ENCODE measurements at places on chromosomes 3 and 15. TPM values are rescaled to one million over a fixed set of nuclear protein-coding genes. Genes with fewer than 3 reads are reported as not detected.

CHRD gene
- 5.2 TPM for total RNA-seq

DNA sequence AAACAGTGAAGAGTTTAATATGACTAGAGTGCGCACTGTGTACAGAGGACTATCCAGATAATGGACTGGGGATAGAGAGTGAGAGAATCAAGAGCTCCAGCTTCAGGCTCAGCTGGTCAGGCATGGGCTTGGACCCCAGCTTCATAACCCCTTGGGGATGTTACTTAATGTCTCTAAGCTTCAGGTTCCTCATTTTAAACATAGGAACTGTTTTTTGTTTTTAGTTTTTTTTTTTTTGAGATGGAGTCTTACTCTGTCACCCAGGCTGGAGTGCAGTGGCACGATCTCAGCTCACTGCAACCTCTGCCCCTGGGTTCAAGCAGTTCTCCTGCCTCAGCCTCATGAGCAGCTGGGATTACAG, 9.9 kb upstream of the BRPF1 start:
- no peak overlapping the region for H3K4me3 ChIP-seq
- H3K27ac ChIP-seq, result no peak overlapping the region
- no peaks in the 10 kb centered on the region for H3K36me3 ChIP-seq
- no peaks in the 10 kb centered on the region for H3K4me1 ChIP-seq
- H3K27me3 ChIP-seq, result no peaks in the 10 kb centered on the region

WDR72 gene
- total RNA-seq, result not detected

GRCh38 chr3:193826159-193826795, 233.3 kb downstream of the OPA1 start:
- H3K4me3 ChIP-seq, result no peak overlapping the region
- H3K27me3 ChIP-seq, result no peaks in the 10 kb centered on the region
- DNase-seq, result peak; percentile 65
- no peak overlapping the region for H3K27ac ChIP-seq

GRCh38 chr3:140386357-140387100, 291.3 kb upstream of the TRIM42 start:
- no peak overlapping the region for H3K27ac ChIP-seq
- no peak for DNase-seq
- no peaks in the 10 kb centered on the region for H3K36me3 ChIP-seq
- no peaks in the 10 kb centered on the region for H3K4me1 ChIP-seq

DNA sequence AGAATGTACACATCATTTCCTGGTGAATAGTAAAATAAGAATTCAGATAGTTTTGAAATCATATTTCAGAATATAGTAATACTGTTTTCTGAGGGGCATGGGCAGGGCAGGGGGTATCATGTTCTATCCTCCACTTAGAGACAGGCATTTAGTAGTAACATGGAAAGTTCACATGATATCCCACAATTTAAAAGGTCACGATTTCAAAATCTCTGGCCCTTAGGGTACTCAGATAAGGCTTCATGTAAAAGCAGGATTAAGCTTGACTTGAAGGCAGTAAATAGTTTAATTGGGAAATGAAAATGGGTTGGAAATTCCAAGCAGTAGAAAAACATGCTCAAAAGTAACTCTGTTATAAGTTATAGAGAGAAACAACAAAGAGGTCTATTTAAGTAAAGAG, 353.2 kb upstream of the AGTR1 start:
- H3K4me1 ChIP-seq, result no peaks in the 10 kb centered on the region
- no peaks in the 10 kb centered on the region for H3K36me3 ChIP-seq
- DNase-seq, result no peak
- no peak overlapping the region for H3K4me3 ChIP-seq
- H3K27me3 ChIP-seq, result no peaks in the 10 kb centered on the region

- no peak overlapping the region for H3K4me3 ChIP-seq
- H3K36me3 ChIP-seq, result no peaks in the 10 kb centered on the region
- no peak for DNase-seq
- no peak overlapping the region for H3K27ac ChIP-seq
- no peaks in the 10 kb centered on the region for H3K4me1 ChIP-seq
- no peaks in the 10 kb centered on the region for H3K27me3 ChIP-seq
These were observed 127.6 kb upstream of the LPP start for GRCh38 chr3:188026191-188026968.

DNA sequence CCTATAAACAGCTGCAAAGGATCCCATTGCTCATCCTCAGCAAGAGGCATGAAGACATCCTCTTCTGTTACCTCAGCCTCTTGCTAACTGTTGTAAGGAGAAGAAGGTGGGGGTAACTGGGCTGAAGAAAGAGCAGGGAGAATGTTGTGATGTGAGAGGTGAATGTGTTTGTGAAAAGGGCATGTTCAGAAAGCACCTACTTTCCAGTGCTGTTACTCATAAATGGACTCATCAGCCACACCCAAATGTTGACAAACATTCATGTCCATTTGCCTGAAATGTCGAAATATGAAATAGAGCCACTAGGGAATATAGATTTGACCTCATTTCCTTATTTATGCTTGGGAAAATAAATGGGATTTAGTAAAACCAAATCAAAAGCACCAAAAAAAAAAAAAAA, 12.6 kb downstream of the SLC24A1 start:
- no peak overlapping the region for H3K27ac ChIP-seq
- H3K36me3 ChIP-seq, result no peaks in the 10 kb centered on the region
- H3K27me3 ChIP-seq, result no peaks in the 10 kb centered on the region
- DNase-seq, result no peak
- H3K4me3 ChIP-seq, result no peak overlapping the region

DNA sequence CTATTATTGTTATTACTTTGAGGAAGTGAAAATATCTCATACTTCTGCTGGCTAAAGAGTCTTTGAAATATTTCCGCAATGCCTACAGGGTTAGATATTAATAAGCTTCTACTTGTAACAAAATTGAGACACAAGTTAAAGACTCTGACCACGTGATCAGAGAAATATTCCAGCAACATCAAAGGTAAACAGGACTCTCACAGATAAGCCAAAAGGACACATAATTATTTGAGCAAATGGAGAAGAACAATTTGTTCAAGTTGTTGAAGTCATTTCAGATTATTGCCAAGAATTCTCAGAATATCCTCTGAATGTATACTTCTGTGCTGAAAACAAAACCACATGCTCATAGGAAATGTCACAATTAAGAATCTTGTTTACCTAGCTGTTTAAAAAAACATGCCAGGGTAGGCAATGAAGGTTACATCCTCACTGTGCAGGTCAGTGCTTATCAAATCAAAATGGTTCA, 225.8 kb upstream of the ALCAM start:
- no peaks in the 10 kb centered on the region for H3K27me3 ChIP-seq
- no peak for DNase-seq
- no peaks in the 10 kb centered on the region for H3K4me1 ChIP-seq
- no peaks in the 10 kb centered on the region for H3K36me3 ChIP-seq
- H3K4me3 ChIP-seq, result no peak overlapping the region

THSD4 gene
- 2.9 TPM for total RNA-seq

All from psoas muscle (tissue), 8 donors.